Fibroblast of mammary gland (primary cell): ENCODE measurements at places on chromosomes 3 and 15.

- no peak for DNase-seq
Observed at GRCh38 chr15:47505712-47506328, 211.5 kb upstream of the SEMA6D start.

GRCh38 chr3:42749025-42749752, 23.9 kb downstream of the CCDC13 start:
- no peak for DNase-seq

DNA sequence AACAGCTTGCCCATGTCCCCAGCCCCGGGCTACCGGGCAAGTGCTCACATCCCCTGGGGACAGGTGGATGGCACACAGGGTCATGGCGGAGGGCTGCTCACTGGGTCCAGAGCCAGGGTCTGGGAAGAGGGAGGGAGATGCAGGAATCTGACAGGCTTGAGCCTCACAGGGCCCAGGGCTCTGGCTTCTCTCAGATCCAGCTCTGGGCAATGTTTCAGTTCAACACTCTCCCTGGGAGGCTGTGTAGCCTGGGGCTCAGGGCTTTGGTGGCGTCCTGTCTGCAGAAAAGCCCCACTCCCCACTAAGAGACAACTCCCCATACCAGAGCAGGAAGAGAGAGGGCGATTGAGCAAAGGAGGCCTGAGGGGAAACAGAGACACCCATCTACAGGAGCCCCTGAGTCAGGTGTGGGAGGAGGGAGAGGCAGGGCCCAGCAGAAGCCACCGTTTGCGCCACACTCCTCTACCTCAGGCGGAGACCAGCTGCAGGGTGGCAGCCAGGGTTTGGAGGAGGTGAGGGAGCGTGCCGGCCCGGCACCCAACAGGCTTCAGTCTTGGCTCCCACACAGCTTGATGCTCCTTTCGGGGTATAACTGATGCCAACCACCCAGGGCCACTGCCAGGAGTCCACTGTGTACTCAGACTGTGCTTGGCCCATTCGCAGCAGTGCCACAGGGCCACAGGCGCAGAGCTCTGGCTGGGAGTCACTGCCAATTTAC, 16.8 kb upstream of the SRP14 start:
- DNase-seq = no peak

DNA sequence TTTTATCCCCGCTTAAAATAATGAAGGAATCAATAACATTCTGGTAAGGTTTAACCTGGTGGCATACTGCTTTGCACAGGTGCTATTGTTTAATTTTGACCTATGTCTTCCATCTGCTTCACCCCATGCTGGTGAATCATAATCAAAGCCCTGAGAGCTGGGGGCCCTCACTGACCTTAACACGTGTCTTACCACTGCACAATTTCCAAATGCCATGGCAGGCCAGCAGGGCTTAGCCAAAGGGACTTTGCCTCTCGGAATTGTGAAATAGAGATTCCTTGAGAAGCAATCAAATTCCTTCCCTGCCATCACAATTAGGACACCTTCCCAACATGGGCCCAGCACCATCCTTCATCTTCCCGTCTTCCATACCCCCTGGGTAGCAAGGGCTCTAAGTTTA, 242.6 kb upstream of the THBS1 start:
- DNase-seq = no peak

DNA sequence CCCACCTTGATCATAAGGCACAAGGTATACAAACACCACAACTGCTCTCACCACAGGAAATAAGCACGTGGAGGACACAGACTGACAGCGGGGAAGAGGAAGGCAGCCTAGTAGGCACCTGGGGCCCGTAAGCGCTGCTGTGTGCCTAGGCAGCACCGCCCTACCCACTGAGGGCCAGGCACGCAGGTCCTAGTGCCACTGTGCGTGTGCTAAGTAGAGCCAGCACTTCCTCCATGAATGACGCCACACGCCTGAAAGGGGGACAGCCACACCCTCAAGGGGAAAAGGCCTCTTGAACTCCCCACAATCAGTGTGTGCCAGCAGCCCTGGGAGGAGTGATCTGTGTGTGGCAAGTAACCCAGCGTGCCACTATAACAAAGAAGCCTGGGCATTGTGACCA, 73.0 kb downstream of the ATP1B3 start:
- DNase-seq = no peak
